ENCODE measurements at places on chromosomes 7 and 10.

GRCh38 chr10:12788277-12788676 is 213.2 kb downstream of the CCDC3 start:
- no peak for DNase-seq

DNA sequence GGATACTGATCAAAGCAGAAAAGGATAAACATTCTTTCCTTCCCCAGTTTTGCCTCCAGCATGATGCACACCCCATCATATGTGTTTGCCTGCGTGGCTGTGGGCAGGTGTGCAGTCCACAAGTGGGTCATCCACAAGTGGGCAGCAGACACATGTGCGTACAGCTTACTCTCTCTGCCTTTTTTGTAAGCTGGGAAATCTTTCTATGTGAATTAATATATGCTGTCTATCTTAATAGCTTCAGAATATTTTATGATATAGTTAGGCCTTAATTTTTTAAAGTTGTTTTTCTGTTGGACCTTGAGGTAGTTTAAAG is 80.1 kb downstream of the INPP5A start:
- DNase-seq = no peak

GRCh38 chr10:59839576-59839975 is 66.8 kb downstream of the CCDC6 start:
- no peak for DNase-seq

DNA sequence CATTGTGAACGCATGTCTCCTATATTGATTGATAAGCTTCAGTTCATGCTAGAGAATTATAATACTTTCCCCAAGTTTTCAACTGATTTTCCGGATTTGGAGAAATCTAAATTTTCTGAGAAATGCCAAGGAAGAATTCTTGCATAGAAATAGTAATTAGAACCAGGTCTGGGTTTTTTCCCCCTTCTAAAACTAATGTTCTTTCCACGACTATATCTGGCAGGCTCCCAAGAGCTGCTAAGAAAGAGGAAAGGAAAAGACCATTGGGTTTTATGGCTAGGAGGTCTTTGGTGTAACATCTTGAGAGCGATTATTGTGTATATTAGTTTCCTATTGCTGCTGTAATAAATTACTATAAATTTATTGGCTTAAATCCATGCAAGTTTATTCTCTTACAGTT is 71.8 kb upstream of the CACNB2 start:
- DNase-seq = no peak

- no peak for DNase-seq
Observed at GRCh38 chr7:38211486-38211885, 33.4 kb downstream of the STARD3NL start.
